MM.1S (cell line): ENCODE measurements at places on chromosomes 11 and 22.

GRCh38 chr11:59611570-59612565, 3.7 kb downstream of the OSBP start:
- DNase-seq: no peak
- H3K36me3 ChIP-seq: peaks cover 10% of the 10 kb centered on the region; the same call in 1 of the 2 replicates
- no peaks in the 10 kb centered on the region for H3K27me3 ChIP-seq
- no peak overlapping the region for H3K4me3 ChIP-seq
- no peak overlapping the region for H3K27ac ChIP-seq

GRCh38 chr11:89612096-89612495, 98.0 kb upstream of the TRIM77 start:
- H3K4me3 ChIP-seq: no peak overlapping the region
- H3K27ac ChIP-seq: no peak overlapping the region
- H3K27me3 ChIP-seq: no peaks in the 10 kb centered on the region
- H3K4me1 ChIP-seq: no peaks in the 10 kb centered on the region

GRCh38 chr11:8030526-8031247, 43.5 kb downstream of the EIF3F start:
- no peak overlapping the region for H3K27ac ChIP-seq
- H3K4me3 ChIP-seq: no peak overlapping the region
- no peak for DNase-seq
- no peaks in the 10 kb centered on the region for H3K27me3 ChIP-seq
- no peaks in the 10 kb centered on the region for H3K36me3 ChIP-seq
- H3K4me1 ChIP-seq: no peaks in the 10 kb centered on the region

DNA sequence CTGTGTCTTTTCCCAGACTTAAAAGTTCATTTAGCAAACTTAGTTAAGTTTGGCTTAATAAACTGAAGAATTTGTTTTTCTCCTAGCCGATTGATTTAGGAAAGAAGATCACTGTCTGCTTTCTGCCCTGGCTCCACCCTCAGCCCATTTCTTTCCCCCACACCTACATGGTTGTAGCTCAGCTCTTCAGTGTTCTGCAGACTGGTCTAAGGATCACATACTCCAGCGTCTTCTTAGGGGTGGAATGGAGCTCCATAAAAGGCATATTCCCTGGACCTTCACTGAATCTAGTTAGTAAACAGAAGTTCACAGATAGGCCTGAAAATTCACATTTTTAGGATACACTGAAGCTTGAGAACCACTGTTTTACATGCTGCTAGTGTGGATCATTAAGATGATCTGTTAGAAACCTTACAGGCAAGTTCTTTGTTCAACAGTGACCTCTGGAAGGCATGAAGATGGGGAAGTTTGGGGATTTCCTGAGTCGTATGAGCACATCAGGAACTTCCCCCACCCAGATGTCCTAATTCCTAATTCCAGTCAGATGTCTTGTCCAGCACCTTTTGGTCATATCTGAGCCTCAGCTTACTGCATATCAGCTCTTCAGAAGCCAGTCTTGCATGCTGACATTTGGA, 16.8 kb downstream of the PIWIL4 start:
- peaks cover 9% of the 10 kb centered on the region; the same call in 1 of the 2 replicates for H3K4me1 ChIP-seq
- no peaks in the 10 kb centered on the region for H3K36me3 ChIP-seq
- H3K27me3 ChIP-seq: no peaks in the 10 kb centered on the region
- no peak overlapping the region for H3K4me3 ChIP-seq
- H3K27ac ChIP-seq: no peak overlapping the region
- DNase-seq: no peak

- no peaks in the 10 kb centered on the region for H3K36me3 ChIP-seq
- H3K27ac ChIP-seq: no peak overlapping the region
- no peaks in the 10 kb centered on the region for H3K27me3 ChIP-seq
- no peak for DNase-seq
- H3K4me3 ChIP-seq: no peak overlapping the region
- H3K4me1 ChIP-seq: no peaks in the 10 kb centered on the region
These were observed 18.5 kb downstream of the MMP13 start for GRCh38 chr11:102936864-102937509.

DNA sequence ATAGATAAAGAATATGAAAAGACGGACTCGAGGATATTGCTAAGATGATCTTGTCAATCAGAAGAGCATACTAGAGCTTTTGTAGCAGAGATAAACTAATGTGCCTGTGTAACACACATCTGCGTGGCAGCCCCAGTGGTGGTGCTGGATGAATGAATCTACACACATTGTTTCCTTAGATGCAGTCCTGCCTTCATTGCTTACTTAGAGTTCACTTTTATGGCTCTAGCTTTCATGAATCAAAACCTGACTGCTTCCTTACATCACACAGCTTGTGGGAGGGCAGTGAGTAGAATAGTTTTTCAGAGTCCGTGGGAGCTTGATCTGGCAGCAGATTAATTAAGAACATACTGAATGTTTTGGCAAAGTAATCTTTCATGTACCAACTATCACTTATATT, 83.7 kb downstream of the EXT2 start:
- no peaks in the 10 kb centered on the region for H3K27me3 ChIP-seq
- no peaks in the 10 kb centered on the region for H3K36me3 ChIP-seq
- no peak for DNase-seq
- no peak overlapping the region for H3K4me3 ChIP-seq
- no peak overlapping the region for H3K27ac ChIP-seq

GRCh38 chr11:131430473-131431208, 60.2 kb downstream of the NTM start:
- no peak overlapping the region for H3K4me3 ChIP-seq
- H3K27me3 ChIP-seq: no peaks in the 10 kb centered on the region
- H3K27ac ChIP-seq: no peak overlapping the region
- H3K4me1 ChIP-seq: no peaks in the 10 kb centered on the region
- DNase-seq: no peak
- no peaks in the 10 kb centered on the region for H3K36me3 ChIP-seq

- H3K4me3 ChIP-seq: no peak overlapping the region
- DNase-seq: no peak
- H3K27ac ChIP-seq: no peak overlapping the region
- no peaks in the 10 kb centered on the region for H3K36me3 ChIP-seq
- no peaks in the 10 kb centered on the region for H3K4me1 ChIP-seq
These were observed 33.7 kb upstream of the CHORDC1 start for GRCh38 chr11:90256404-90257157.

DNA sequence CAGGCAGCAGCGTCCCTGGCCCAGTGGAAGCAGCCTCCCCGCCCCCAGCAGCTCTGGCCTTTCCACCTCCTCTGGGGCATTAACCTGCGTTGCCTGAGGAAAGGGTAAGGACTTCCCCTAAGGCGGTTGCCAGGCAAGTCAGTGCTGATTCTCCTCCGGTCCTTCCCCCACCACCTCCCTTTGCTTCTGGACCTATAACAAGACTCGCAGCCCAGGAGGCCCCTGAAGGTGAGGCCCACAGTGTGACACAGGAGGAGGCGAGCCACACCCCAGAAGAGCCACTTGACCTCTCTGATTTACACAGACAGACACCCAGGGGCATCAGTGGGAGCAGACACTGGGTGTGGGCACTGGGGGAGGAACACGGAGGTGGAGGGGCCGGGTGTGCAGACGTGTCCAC, 35.4 kb downstream of the ASCL2 start:
- H3K27ac ChIP-seq: no peak overlapping the region
- peaks cover 88% of the 10 kb centered on the region for H3K27me3 ChIP-seq
- no peaks in the 10 kb centered on the region for H3K4me1 ChIP-seq

DNA sequence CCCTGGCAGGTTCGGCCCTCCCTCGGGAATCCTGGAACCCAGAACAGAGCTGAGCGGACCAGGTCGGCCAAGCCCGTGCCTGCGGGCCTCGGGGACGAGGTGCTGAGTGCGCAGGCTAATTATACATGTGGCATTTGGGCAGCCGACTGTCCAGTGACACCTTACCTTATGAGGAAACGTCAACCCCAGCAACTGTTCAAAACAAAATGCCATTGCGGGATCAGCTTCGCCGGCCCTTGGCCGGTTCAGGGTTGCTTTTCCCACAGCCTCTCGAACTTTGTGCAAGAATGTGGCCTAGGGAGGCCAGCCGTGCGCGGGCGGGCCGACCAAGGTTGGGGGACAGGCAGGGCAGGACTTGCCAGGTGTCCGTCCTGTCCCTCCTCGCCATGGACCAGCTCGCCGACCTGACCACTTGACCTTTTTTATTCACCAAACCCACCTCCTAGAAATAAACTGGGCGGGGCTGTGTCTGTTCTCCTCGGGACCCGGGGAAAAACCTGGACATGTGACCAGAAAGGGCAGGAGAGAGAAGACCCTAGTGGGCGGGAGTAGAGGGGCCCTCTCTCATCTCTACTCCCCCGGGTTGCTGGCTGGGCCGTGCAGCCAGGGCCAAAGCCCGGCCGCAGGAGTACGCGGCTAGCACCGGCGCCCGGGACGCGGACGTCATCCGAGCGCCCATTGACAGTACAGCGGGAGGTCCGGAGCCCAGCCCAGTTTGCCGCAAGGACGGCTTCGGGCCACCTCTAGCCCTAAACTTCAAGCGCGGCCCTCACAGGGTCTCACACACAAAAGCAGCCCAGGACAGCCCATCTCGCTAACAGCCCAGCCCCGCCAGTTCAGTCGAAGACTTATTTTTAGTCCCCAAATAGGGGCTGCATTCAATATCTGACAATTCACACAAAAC, 134.3 kb upstream of the C11orf58 start:
- H3K4me3 ChIP-seq: peak overlapping the region; percentile 80
- peaks cover 11% of the 10 kb centered on the region; the same call in 1 of the 2 replicates for H3K27me3 ChIP-seq
- no peaks in the 10 kb centered on the region for H3K4me1 ChIP-seq
- no peaks in the 10 kb centered on the region for H3K36me3 ChIP-seq

DNA sequence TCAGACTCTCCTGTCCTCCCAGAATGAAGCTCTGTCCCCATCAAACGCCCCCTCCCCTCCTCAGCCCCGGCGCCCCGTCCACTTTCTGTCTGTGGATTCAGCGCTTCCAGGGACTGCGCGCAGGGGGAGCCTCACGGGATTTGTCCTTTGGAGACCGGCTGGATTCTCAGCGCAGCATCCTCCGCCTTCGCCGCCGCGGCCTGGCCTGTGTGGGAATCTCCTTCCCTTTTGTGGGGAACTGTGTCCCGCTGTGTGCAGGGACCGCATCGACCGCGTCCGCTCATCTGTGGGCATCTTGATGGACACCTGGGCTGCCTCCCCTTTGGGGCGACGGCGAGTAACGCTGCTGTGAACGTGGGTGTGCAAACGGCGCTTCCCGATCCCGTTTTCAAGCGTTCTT, 1.1 kb upstream of the SCT start:
- H3K27me3 ChIP-seq: no peaks in the 10 kb centered on the region
- H3K4me1 ChIP-seq: peaks cover 13% of the 10 kb centered on the region
- no peak overlapping the region for H3K27ac ChIP-seq
- no peaks in the 10 kb centered on the region for H3K36me3 ChIP-seq
- no peak overlapping the region for H3K4me3 ChIP-seq

GRCh38 chr11:118606157-118606843, 1.1 kb upstream of the PHLDB1 start:
- H3K4me3 ChIP-seq: no peak overlapping the region
- H3K36me3 ChIP-seq: no peaks in the 10 kb centered on the region
- peaks cover 46% of the 10 kb centered on the region for H3K27me3 ChIP-seq
- peaks cover 10% of the 10 kb centered on the region; the same call in 1 of the 2 replicates for H3K4me1 ChIP-seq
- no peak overlapping the region for H3K27ac ChIP-seq
- no peak for DNase-seq

- H3K4me1 ChIP-seq: no peaks in the 10 kb centered on the region
- no peak overlapping the region for H3K4me3 ChIP-seq
These were observed 24.8 kb downstream of the F2 start for GRCh38 chr11:46743693-46744339.

- no peaks in the 10 kb centered on the region for H3K27me3 ChIP-seq
- no peak for DNase-seq
- H3K27ac ChIP-seq: no peak overlapping the region
- H3K36me3 ChIP-seq: no peaks in the 10 kb centered on the region
- no peak overlapping the region for H3K4me3 ChIP-seq
These were observed 193.6 kb downstream of the CWF19L2 start for GRCh38 chr11:107263844-107264563.

- peaks cover 8% of the 10 kb centered on the region; the same call in 1 of the 2 replicates for H3K4me1 ChIP-seq
- no peaks in the 10 kb centered on the region for H3K36me3 ChIP-seq
- peak overlapping the region; percentile 40 for H3K4me3 ChIP-seq
These were observed 6.3 kb upstream of the KCNJ5 start for GRCh38 chr11:128884703-128885338.

GRCh38 chr11:2424811-2425495, 19.4 kb downstream of the TRPM5 start:
- H3K36me3 ChIP-seq: no peaks in the 10 kb centered on the region
- H3K4me1 ChIP-seq: no peaks in the 10 kb centered on the region
- H3K27me3 ChIP-seq: peaks cover 74% of the 10 kb centered on the region
- H3K4me3 ChIP-seq: no peak overlapping the region
- H3K27ac ChIP-seq: no peak overlapping the region

GRCh38 chr22:43331069-43331451, 12.1 kb downstream of the SCUBE1 start:
- DNase-seq: no peak
- H3K27ac ChIP-seq: no peak overlapping the region
- peaks cover 15% of the 10 kb centered on the region; the same call in 1 of the 2 replicates for H3K27me3 ChIP-seq
- H3K36me3 ChIP-seq: no peaks in the 10 kb centered on the region

GRCh38 chr22:30878516-30879414, 89.8 kb downstream of the MORC2 start:
- no peak overlapping the region for H3K4me3 ChIP-seq
- H3K4me1 ChIP-seq: no peaks in the 10 kb centered on the region
- no peaks in the 10 kb centered on the region for H3K36me3 ChIP-seq
- no peak overlapping the region for H3K27ac ChIP-seq

DNA sequence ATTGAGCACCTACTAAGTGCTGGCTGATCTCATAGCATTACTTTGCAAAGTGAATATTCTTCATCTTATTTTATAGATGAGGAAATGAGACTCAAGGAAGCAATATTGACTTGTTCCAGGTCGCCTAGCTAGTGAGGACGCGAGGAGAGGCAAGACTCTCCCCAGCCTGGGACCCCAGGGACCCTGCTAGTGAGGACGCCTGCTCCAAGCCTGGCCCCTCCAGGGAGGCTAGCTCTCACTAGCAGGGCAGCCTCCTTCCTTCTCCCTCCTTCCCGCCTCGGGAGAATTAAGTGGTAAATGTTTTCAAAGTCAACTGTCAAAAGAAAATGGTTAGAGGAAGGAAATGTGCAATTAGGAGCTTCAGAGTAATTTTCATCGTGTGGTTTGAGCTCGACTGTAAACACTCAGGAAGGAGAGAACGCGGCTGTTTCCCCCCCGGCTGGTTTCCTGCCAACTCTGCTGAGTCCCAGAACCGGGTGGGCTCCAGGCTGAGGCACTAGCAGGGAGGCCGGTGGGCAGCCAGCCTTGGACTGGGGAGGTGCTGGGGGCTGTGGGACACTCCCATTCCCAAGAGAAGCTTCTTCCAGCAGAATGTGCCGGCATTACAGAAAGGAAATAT, 17.9 kb downstream of the MYEOV start:
- H3K4me3 ChIP-seq: no peak overlapping the region
- no peak overlapping the region for H3K27ac ChIP-seq
- DNase-seq: no peak
- no peaks in the 10 kb centered on the region for H3K36me3 ChIP-seq

GRCh38 chr11:94417386-94417987, 16.3 kb upstream of the GPR83 start:
- no peaks in the 10 kb centered on the region for H3K36me3 ChIP-seq
- no peak overlapping the region for H3K27ac ChIP-seq
- H3K27me3 ChIP-seq: no peaks in the 10 kb centered on the region
- no peaks in the 10 kb centered on the region for H3K4me1 ChIP-seq
- H3K4me3 ChIP-seq: no peak overlapping the region
- DNase-seq: peak; percentile 9

DNA sequence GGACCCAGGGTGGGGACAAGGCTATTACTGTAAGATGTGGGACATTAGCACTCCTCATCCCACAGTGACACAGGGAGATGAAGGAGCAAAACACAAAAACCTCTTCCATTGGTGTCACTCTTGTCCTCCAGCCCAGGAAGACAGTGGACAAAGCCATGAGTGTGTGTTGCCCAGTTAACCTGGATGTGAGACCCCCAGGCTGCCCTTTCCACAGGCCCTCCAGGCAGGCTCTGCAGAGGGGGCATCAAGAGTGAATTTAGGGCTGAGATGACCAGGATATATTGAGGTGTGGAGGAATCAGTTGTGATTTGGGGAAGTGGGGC, 111.3 kb downstream of the GGTLC2 start:
- no peak overlapping the region for H3K4me3 ChIP-seq
- H3K36me3 ChIP-seq: no peaks in the 10 kb centered on the region
- H3K4me1 ChIP-seq: peaks cover 46% of the 10 kb centered on the region
- H3K27me3 ChIP-seq: no peaks in the 10 kb centered on the region
